Stimulated activated CD4-positive, alpha-beta T cell treated with anti-CD3 and anti-CD28 coated beads, Interleukin-1b, Interleukin-23, amount 100 ng/mL, for 1 hour (primary cell): ENCODE measurements at places on chromosomes 13 and 19.

DNA sequence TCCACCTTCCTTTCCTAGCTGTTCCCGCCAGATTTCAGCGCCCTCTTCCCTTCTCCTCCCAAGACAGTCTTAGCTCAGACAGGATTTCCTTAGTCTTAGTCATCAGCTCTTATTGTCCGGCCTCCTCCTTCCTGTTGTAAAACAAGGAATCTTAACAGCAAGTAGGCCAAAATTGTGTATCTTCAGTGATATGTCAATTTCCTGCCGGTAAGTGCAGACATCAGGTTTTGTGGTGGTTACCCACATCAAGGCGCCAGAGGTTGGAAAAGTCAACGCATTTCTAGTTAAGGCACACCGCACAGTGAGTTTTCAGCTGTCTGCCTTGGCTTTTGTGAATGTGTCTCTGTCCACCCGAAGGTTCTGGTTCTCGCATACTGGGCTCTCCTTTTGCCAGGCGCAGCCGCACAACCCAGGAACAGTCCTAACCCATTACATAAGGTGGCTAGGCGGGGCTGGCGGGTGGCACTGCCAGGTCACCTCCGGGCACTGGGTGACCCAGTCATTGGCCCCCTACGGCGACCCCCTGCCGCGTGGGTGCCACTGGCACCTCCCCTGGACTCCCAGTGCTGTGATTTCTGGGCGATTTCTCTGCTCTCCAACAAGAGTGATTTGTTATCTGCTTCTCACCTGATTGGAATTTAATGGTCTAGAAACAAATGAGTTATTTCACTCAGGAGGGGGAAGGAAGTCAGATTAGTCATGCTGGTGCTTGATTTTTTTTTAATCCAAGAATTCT lies 12.9 kb downstream of the COL4A2 start:
- no peak for DNase-seq

DNA sequence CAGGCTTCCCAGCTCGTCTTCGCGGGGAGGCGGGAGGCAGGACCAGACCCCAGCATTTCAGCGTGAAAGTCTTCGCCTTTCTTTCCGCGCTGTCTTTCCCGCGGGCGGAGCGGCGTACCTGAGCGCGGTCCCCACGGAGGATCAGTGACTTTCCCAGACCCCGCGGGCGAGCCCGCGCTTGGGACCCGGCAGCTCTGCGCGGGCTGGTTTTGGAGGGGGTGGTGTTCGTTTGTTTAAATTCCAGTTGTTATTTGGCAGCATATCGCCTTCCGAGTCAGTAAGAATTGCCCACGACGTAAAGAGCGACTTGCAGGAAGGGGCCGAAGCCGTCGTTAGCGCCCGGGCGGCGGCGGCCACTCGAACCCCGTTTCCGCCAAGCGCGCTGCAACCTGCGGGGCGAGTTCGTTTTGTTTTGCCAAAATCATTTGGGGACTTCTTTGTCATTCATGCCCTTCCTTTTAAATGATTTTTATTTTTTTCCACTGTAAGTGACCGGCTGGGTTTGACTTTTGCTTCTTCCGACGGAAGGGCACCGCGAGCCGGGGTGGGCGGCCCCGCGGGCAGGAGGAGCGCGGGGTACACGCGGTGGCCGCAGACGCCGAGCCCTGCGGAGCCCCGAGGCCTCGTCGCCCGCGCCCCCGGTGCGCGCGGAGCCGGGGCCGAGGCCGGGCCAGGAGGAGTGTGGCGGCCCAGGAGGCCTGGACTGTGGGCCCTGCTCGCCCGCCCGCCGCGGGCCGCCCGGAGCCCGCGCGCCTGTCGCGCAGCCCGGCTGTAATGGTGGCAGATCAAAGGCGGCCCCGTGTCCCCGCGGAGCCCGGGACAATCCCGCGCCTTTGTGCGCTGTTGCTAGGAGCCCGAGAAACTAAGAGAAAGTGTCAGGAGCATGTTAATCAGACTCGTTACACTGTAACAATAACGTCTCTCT lies 75.9 kb downstream of the ZIC5 start:
- DNase-seq: no peak

- DNase-seq: no peak
Measured at GRCh38 chr13:106505732-106506131, 29.7 kb downstream of the EFNB2 start.

DNA sequence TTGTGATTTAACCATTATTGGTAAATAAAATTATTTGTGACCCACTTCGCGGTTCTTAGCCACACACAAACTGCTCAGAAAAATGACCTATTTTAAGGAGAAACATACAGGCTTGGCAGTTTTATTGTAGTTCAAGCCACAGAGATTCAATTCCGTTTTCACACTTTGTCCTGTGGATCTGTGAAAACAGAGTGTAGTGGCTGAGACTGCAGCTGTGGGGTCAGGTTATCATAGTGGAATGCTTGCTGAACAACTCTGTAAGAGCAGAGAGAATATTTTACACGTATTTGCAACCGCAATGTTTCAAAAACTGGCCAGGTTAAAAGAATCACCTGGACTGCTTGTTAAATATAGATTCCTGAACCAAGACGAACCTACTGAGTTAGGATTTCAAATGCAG lies 292.5 kb downstream of the GPC5 start:
- no peak for DNase-seq

GRCh38 chr19:8703223-8703622 lies 4.6 kb upstream of the ACTL9 start:
- DNase-seq: no peak

DNA sequence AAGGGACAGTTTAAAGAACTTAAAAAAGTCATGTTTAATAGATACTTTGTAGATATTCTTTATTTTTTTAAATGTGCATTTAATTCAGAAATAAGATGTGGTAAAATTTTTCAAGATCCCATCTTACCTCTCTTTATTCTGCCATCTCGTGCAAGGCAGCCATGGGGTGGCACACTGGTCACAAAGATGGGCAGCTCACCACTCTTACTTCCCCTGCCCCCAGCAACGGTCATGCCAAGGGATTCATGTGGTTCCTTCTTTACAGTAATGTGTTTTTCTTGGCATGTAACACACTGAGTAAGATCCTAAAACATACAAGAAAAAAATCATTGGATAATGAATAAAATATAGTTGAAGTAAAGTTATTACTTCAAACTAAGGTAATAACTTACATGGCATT lies 64.2 kb downstream of the LNX2 start:
- no peak for DNase-seq

DNA sequence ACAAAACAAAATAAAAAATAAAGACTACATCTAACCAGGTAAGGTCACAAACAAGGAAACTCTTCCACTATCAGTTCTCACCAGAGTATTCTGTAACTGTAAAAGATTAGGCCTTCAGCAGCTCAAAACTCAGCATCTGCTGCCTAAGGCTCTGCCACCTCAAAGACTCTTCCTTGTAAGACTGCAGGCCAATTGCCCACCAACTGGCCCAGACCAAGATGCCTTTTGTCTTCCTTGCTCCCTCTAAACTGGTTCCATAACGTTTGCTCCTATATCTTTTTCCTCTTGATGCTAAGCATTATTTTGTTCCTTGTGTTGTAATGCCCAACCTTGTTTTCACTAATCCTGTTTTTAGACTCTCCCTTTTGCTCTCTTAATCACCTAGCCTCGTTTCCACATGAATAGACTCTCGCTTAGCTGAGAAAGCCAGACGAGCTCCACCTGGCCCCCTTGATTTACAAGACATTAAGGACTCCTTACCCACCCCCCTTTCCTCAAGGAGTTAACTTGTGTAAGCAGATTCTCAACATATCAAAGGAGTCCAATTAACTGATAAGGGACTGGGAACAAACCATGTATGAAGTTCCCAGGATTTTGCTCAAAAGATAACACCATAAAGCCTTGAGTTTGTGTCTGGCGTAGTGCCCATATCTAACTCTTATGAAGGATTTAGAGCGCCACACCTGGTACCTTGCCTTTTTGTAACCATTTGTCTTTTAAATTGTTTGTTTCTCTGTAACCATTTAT lies 1.5 kb downstream of the ZNF814 start:
- no peak for DNase-seq

- no peak for DNase-seq
Measured at GRCh38 chr19:48540110-48540509, 11.9 kb upstream of the SULT2B1 start.

GRCh38 chr19:9945319-9945966 lies 9.1 kb upstream of the OLFM2 start:
- no peak for DNase-seq

DNA sequence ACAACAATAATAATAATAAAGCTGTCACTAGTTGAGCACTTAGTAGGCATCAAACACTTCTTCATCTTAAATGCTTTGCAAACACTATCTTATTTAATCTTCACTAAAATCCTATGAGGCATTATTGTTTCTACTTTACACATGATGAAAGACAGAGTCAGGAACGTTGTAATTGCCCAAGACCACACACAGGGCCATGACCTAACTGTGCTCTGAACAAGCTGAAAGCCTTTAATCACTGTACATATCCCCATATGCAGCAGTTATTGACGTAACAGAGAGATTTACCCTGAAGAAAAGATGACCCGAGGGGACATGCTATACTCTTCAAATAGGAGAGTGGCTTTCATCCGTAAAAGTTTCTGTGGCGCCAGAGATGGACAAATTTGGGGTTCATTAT lies 53.0 kb downstream of the SACS start:
- DNase-seq: no peak

DNA sequence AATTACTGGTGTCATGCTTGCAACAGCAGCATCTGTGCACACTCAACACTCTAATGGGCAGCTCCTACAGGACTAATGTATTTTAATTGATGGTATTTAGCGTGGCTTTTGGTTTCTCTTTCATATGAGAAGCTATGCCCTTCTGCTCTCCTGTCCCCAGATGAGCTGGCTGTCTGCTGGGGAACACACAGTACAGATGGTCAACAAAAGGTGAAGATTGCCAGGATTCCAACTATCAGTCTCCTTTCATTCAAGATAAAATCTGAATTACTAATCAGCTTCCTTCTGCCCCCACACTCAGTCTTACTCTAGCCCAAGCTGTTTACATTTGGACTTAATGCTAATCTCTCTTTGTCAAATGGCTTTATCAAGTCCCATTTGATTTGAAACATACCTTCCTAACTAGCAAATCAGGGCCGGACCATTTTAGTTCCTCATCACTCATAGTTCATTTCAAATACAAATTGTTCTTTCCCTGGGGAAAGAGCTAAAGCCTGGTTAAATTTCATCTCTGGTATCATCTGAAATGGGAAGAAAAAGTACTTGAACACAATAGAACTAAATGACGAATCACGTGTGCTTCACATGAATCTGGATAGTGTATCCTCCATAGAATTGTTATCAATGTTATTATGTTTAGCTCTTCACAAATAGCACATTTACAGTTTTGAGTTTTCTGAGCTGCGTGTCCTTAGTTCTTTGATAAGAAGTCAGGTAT lies 988.0 kb downstream of the PCDH17 start:
- no peak for DNase-seq

DNA sequence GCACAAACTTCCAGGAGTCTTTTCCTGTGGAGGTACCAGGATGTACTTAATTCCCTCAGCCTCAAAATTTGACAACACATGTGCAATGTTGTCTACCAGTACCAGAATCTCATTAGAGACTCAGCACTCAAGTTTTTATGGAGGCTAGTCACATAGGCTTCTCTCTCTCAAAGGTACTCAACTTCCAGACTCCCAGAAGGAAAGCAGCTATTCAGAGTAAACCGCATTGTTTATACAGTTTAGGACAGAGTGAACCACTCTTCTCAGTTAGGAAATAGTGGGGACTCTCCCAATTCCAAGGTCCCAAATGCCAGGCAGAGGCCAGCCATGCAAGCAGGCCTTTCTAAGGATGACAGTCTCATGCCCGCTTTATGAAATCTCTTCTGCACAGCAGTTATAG lies 8.5 kb upstream of the C1QTNF9B start:
- no peak for DNase-seq

- no peak for DNase-seq
Measured at GRCh38 chr13:63044589-63045313, 1629.1 kb upstream of the PCDH20 start.

DNA sequence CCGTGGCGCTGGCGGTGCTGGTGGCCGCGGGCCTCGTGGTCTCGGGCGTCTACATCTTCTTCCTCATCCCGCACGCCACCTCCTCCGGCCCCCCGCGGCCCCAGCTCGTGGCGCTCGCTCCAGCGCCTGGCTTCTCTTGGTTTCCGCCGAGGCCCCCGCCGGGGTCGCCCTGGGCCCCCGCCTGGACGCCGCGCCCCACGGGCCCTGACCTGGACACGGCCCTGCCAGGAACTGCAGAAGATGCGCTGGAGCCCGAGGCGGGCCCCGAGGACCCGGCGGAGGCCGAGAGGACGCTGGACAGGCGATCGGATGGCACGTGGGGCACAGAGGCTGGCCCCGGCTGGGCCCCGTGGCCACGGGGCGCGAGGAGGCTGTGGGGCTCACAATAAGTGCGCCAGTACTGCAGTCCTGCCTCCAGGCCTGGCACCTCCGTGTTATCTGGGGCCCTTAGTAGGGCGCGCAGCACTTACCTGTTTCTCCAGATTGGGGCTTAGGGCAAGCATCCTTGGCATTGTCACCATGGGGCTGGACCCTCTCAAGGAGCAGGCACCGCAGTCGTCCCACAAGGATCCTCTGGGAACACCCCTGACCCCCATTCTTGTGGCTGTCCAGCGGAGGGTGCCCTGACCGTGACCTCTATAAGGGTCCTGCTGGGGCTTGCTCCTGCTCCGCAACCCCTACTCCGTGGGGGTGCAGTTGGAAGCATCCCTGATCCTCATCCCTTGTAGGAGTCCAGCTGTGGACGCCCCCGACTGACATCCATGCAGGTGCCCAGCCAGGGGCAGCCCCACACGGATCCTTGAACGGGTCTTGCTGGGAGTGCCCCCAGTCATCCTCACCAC lies 1.5 kb downstream of the RNF225 start:
- no peak for DNase-seq

- no peak for DNase-seq
Measured at GRCh38 chr13:38866649-38867048, 124.0 kb downstream of the STOML3 start.

GRCh38 chr13:98150832-98151479 lies 8.1 kb downstream of the FARP1 start:
- DNase-seq: no peak

DNA sequence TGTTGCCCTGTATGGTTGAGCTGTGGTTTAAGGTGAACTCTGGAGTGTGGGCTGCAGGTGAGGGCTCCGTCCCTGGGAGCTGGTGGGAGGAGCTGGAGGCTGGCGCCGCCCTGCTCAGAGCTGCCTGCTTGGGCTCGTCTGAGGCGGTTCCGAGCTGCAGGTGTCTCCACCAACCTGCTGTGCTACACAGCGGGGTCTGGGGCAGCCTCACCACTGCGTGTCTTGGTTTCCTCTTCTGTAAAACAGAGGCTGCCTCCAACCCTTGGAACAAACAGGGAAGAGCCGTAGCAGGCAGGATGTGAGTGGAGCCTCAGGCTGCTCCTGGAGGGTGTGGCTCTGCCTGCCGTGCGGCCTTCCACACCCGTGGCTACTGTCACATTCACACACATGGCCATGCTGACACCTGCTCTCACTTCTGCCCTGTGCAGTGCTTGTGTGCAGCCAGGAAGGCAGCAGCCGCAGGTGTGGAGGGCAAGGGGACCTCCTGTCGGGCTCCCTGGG lies 21.4 kb downstream of the NAXD start:
- DNase-seq: no peak

DNA sequence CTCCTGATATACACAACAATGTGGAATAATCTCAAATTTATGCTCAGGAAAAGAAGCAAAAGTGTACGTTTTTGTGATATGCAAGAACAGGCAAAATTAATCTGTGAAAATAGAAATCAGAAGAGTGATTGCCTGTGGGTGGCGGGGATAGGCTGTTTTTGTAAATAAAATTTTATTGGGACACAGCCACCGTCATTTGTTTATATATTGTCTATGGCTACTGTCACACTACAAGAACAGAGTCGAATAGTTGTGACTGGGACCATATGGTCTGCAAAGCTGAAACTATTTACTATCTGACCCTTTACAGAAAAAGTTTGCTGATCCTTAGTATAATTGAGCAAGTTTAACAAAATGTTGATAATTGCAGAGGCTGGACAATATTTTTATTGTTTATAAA lies 269.5 kb upstream of the HTR2A start:
- no peak for DNase-seq

GRCh38 chr19:728011-728410 lies 19.3 kb downstream of the PALM start:
- DNase-seq: no peak
